COR-L47 (cell line): ENCODE measurements at places on chromosomes 2 and 18.

DNA sequence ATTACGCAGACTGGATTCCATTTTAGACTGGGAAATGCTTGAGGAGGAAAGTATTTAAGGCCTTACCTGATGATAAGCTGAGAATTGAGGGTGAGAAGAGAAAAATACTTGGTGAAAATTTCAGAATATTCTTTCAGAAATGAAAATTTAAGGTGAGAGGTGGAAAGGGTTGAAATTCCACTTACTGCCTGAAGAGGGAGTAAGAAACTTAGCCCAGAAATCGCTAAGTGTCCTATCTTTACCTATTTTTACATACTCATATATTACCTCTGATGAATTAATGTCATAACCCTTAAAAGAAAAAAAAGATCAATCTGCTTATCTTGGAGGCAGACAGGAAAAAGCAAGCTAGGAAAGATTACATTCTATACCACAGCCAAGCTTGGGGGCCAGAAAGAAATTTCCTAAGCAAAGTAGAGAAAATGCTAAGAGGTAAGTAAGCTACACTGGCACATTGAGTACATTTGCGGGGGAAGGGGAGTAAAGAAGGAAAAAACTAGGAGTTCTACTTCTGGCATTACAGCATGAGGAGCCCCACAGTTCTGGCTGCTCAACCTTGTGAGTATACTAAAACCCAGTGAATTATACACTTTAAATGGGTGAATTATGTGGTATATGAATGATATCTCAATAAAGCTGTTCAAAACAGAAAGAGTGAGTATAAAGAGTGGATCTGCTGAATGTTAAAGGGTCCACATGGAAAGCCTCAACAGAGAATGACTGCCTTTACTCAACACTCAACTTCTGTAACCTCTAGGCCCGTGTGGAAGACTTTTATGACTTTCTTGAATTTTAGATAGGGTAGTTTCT is 33.8 kb downstream of the SMC6 start:
- DNase-seq: no peak

DNA sequence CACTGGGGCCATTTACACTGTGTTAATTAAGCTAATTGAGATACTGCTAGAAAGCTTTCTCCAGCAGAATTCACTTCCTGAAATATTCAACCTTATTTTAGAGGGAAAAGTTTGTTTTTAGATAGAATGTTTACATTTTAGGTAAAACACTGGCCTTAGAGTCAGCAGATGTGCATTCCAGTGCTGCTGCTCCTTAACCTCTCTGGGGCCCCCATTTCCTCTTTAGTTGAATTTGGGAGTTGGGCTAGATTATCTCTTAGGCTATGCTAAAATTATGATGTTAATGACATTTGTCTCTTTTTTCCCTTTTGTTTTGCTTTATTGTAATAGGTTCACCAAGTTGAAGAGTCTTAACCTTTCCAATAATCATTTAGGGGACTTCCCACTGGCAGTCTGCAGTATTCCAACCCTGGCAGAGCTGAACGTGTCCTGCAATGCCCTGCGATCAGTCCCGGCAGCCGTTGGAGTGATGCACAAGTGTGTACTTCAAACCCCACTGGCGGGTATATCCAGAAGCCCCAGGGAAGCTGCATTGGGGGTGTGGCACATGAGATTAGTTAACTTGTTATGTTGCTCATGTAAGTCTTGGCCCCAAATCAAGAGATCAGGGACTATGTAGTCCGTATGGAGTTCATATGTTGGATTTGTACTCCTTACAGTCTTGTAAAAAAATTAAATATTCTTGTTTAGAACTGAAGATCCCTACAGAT is 179.5 kb downstream of the PHLPP1 start:
- no peak for DNase-seq

DNA sequence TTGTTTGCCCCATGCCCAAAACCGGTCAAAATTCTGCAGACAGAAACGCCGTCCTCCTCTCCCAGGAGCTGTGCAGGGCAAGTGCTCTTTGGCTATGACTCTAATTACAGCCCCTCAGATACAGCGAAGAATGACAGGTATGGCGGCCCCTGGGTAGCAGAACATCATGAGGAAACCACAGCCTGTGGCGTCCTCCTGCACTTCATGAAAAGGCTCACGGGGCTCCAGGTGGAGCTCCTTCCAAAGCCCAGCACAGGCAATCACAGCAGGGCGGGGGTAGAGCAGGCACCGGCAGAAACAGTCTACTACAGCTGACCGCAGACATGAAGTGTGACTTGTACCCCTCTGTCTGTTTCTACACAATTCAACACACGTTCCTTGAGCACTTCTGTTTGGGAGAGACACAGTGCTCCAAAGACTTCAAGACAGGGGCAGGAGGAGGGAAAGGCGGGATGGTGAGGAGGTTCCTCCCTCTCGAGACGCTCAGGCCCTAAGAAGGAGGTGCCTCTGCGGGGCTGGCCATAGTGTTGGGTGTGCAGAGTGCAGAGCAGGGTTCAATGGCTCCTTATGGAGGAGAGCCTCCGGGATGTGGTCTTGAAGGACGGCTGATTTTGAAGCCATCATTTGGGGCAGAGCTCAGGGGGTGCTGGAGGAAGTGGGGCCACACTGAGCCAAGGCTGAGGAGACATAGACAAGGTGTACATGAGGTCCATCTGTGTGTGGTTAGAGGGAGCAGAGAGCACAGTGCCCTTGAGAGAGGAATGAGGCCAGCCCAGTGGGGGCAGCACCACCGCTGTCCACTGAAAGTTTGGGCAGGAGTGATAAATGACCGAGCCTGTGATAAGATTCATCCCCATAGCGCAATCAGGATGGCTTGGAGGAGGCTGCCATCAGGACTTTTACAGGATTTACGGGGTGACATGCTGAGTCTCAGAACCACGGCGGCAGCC is 468.3 kb downstream of the EIPR1 start:
- DNase-seq: no peak

- DNase-seq: no peak
Measured at GRCh38 chr2:68379184-68379708, 14.2 kb downstream of the PLEK start.

- DNase-seq: no peak
Measured at GRCh38 chr18:78833833-78834232, 145.8 kb upstream of the SALL3 start.

GRCh38 chr2:9765611-9766531 is 77.4 kb upstream of the TAF1B start:
- no peak for DNase-seq

DNA sequence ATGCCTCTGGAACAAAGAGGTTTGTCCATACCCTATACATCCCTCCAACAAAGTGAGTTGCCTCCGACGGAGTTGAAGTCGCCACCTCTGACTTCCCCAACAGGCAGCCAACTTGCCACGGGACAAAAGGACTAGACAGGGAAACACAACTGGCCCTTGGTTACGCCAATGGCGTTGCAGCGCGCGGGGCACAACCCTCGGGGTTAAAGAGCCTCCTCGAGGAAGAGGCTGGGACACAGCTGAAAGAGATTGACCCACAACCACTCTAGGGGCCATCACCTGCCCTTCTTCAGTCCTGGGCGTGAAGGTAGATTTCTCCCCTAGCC is 545 bp downstream of the GTF3C2 start:
- no peak for DNase-seq

- no peak for DNase-seq
Measured at GRCh38 chr2:64018701-64019082, 536 bp downstream of the VPS54 start.

- no peak for DNase-seq
Measured at GRCh38 chr2:171046048-171046560, 114.6 kb downstream of the TLK1 start.

GRCh38 chr2:62561586-62561985 is 55.6 kb upstream of the TMEM17 start:
- no peak for DNase-seq

- DNase-seq: peak; percentile 72
Measured at GRCh38 chr18:47996091-47996541, 65.7 kb upstream of the SMAD2 start.

DNA sequence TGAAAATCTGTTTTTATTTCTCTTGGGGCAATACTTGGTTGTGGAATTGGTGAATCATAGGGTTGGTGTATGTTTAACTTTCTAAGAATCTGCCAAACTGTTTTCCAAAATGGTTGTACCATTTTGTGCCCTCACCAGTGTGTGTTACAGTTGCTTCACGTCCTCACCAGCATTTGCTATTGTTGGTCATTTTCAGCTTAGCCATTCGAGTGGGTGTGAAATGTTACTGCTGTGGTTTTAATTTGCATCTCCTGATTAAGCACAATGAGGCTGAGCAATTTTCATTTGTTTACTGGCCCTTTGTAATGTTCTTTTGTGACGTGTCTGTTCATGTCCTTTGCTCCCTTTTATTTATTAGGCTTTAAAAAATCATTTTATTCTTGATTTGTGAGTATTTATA is 49.7 kb downstream of the FOSL2 start:
- DNase-seq: no peak

GRCh38 chr2:51071191-51071590 is 39.3 kb upstream of the NRXN1 start:
- DNase-seq: no peak

GRCh38 chr2:49837561-49838293 is 683.4 kb upstream of the FSHR start:
- no peak for DNase-seq

DNA sequence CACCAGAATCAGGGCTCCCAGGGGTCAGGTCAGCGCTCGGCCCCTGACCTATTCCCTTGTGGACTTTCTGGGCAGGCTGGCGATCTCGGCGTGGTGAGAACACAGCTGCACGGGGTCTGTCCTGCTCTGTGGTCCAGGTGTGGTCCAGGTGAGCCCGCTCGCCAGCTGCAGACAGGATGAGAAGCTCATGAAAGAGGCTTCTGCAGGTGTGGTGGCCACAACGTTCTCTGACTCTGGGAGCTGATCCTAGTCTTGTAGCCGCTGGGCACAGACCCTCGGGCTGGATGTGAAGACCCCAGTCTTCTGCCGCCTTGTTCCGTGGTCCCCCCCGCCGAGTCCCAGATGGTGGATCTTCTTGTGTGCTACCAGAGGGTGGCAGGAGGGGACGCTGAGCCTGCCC is 129.7 kb downstream of the RTP5 start:
- DNase-seq: no peak

- DNase-seq: no peak
Measured at GRCh38 chr18:26863921-26864497, 1.5 kb downstream of the AQP4 start.

GRCh38 chr2:1675633-1676032 is 68.7 kb downstream of the PXDN start:
- DNase-seq: no peak

DNA sequence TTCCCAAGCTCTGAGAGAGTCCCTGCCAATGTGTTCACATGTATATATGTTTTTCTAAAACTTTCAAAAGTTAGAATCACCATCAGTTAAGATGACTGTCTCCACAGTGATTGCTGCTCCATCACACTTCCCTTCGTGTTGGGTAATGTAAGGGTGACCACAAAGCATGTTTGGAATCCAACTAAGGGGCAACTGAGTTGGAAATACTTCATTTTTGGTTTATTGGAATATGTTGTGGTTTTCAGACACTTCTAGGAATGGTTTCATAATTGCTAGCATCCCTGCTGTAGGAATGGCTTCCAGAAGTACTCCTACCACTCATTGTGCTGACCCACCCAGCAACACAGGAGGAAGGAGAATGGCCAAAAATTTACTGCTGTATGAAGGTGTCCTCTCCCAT is 212.5 kb upstream of the GULP1 start:
- DNase-seq: no peak

- DNase-seq: no peak
Measured at GRCh38 chr2:149606251-149606811, 18.8 kb upstream of the MMADHC start.

DNA sequence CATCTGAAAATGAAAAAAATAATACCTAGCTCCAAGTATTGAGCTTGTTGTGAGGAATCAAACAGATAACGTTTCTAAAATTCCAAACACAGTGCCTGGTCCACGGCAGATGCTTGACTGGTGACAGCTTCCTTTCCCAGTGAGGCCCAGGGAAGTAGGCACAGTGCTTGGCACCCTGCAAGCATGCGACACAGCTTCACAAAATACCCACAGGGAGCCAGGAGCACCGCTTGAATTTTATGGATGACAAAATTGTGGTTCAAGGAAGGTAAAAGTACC is 205.1 kb upstream of the TNP1 start:
- no peak for DNase-seq

GRCh38 chr2:23476786-23477185 is 91.8 kb downstream of the KLHL29 start:
- DNase-seq: no peak

- DNase-seq: no peak
Measured at GRCh38 chr2:113980946-113981345, 91.1 kb downstream of the ACTR3 start.

GRCh38 chr18:11667578-11667977 is 21.5 kb upstream of the GNAL start:
- no peak for DNase-seq

- DNase-seq: no peak
Measured at GRCh38 chr2:53407363-53408080, 360.1 kb upstream of the CHAC2 start.

- no peak for DNase-seq
Measured at GRCh38 chr2:174595116-174595809, 2.3 kb downstream of the WIPF1 start.

DNA sequence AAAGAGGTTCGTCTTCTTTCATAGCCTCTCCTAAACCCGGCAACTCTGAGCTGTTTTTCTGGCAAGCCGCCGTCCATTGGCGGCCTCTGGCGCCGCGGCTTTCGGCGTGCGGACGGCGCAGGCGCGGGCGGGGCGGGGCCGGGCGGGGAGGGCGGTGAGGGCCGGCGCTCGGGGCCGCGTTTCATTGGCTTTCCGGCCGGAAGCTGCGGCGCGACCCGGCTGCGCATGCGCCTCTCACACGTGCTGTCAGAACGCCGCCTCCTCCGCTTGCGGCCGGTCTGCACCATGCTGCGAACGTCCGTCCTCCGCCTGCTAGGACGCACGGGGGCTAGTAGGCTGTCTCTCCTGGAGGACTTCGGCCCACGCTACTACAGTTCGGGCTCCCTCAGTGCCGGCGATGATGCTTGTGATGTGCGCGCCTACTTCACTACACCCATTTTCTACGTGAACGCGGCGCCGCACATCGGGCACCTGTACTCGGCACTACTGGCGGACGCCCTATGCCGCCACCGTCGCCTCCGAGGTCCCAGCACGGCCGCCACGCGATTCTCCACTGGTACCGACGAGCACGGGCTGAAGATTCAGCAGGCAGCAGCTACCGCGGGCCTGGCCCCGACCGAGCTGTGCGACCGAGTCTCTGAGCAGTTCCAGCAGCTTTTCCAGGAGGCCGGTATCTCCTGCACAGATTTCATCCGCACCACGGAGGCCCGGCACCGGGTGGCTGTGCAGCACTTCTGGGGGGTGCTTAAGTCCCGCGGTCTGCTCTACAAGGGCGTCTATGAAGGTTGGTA is at the start of gene MARS2:
TSS of gene MARS2 (plus strand) at position 249 of the 791 bp plus-strand sequence. CDS start at position 286, 37 bp downstream.
- peak; percentile 94 for DNase-seq

GRCh38 chr2:9165625-9166024 is 41.0 kb upstream of the ASAP2 start:
- no peak for DNase-seq

- no peak for DNase-seq
Measured at GRCh38 chr18:12882453-12883371, 1.3 kb downstream of the PTPN2 start.

DNA sequence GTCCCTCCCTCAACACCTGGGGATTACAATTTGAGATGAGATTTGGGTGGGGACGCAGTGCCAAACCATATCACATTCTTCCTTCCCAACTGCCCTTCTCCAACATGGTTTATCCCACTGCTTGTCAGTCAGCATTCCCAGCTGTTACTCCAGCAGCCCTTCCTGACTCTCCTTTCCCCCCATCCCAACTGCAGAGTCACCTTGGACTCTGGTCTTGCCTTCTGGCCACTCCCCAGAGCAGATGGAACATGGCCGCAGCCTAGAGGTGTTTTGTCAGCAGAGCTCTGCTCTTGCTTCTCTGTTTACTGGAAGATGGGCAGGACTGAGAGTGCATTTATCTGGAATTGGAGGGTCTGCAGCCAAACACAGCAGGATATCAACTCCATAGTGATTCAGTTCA is 51.2 kb upstream of the MEX3C start:
- no peak for DNase-seq
